ENCODE measurements at places on chromosomes 13 and 19.
A peak's percentile ranks its signal among the peaks of the same experiment; 100 is the strongest.

DNA sequence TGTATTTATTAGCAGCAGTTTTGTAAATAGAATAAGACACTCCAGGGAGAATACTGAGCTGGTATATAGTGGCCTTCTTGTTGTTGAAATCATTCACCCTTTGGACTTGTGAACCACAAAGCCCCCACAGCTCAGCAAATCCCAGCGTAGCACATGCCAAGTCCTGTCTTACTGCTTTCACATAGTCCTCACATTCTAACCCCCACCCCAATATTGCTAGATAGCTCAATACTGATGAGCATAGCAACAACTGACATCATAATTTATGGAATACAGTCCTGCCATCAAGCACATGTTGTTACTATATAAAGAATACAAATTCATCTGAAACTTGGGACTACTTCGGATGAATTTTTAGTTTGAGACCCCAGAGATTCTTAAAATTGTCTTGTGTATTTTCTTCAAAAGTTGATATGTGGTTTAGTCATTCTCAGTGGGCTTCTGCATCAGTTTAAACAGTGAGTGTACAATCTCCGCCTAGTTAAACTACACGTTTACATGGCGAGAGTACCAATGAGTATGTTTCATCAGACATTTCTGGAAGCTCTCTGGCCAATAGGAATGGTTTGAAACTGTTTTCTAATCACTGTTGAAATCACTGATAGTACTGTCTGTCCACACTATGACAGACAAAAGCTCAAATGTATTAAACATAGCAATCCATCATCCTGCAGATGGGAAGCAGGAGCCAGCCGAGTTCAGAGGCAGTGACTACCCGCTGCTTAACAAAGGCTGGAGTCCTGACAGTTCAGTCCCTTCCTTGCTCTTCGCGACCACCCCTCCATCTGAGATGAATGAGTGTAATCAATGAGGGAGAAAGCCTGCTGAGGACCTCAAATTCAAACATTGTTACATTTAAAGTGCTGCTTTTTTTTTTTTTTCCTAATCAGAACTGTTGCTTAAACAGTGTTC is 15.2 kb downstream of the DACH1 start:
- no peak overlapping the region for H3K4me3 ChIP-seq
- H3K27me3 ChIP-seq = no peaks in the 10 kb centered on the region
- H3K4me1 ChIP-seq = no peaks in the 10 kb centered on the region
- no peaks in the 10 kb centered on the region for H3K36me3 ChIP-seq

GRCh38 chr19:29715701-29716581 is 880 bp upstream of the C19orf12 start:
- no peak for DNase-seq
- H3K27me3 ChIP-seq = no peaks in the 10 kb centered on the region
- peak overlapping the region; percentile 93 for H3K27ac ChIP-seq
- H3K4me3 ChIP-seq = peak overlapping the region; percentile 91
- peaks cover 2% of the 10 kb centered on the region for H3K36me3 ChIP-seq

DNA sequence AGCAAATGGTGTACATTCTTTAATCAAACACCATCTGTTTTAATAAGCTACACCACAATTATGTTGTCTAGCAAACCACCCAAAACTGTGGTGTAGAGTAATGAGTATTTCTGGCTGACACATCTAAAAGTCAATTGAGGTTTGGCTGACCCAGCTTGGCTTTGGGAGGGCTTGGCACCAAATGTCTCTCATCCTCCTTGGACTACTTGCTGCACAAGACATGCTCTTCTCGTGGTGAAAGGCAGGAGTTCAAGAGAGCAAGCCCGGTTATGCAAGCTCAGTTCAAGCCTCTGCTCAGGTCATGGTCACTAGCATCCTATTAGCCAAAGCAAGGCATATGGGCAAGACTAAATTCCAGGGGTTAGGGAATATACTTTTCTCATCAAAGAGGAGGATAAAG is 37.1 kb downstream of the LACC1 start:
- no peak for DNase-seq
- H3K4me3 ChIP-seq = no peak overlapping the region
- H3K27me3 ChIP-seq = no peaks in the 10 kb centered on the region
- no peaks in the 10 kb centered on the region for H3K36me3 ChIP-seq

GRCh38 chr19:5150902-5151741 is 182.2 kb downstream of the KDM4B start:
- no peak overlapping the region for H3K4me3 ChIP-seq
- H3K36me3 ChIP-seq = peaks cover 33% of the 10 kb centered on the region
- H3K4me1 ChIP-seq = no peaks in the 10 kb centered on the region
- no peaks in the 10 kb centered on the region for H3K27me3 ChIP-seq

Data from IMR-90 (cell line).